ENCODE measurements at places on chromosomes 2 and 18.

GRCh38 chr18:38534073-38534472 lies 968.5 kb upstream of the CELF4 start:
- DNase-seq = no peak

- DNase-seq = no peak
Observed at GRCh38 chr2:61597300-61598289, 59.4 kb upstream of the XPO1 start.

- no peak for DNase-seq
Observed at GRCh38 chr2:49080681-49081080, 73.6 kb downstream of the FSHR start.

GRCh38 chr2:224405412-224405811 lies 3.5 kb upstream of the FAM124B start:
- no peak for DNase-seq
